SIG-M5 (cell line): ENCODE measurements at places on chromosomes 16 and 17.

- no peak for DNase-seq
These were observed 30.9 kb downstream of the PRPSAP2 start for GRCh38 chr17:18888766-18889290.

DNA sequence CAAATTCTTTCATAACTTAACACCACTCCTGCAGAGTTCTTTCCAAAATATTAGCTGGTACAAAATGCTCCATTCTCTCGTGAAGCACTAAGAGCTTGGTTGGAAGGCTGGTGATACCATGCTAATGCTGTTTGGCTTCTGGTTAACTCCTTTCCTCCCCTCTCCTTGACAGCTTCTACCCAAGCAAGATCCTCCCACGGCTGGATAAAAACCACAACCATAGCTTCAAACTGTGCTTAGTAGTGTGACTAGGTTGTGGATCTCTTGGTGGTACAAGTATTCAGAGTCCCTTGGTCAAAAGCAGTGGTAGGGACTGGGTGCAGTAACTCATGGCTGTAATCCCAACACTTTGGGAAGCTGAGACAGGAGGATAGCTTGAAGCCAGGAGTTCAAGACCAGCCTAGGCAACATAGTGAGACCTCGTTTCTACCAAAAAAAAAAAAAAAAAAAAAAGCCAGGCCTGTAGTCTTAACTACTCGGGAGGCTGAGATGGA, 2.3 kb downstream of the PHAF1 start:
- no peak for DNase-seq

DNA sequence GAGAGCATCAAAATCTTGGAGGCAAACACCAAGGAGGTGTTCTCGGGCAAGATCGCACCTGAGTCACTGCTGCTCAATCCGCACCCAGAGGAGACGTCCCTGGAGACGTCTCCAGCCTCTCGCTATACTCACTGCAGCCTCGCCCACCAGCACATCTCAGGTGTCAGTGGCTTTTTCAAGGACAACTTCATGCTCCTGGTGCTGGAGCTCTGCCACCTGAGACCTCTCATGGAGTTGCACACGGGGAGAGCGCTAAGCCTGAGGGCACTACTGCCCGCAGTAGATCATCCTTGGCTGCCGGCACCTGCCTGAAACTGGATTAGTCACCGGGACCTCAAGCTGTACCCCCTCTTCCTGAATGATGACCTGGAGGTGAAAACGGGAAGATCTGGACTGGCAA, 2.6 kb upstream of the MBTPS1 start:
- no peak for DNase-seq

- no peak for DNase-seq
These were observed 106.8 kb upstream of the SEC14L1 start for GRCh38 chr17:77033892-77034404.

DNA sequence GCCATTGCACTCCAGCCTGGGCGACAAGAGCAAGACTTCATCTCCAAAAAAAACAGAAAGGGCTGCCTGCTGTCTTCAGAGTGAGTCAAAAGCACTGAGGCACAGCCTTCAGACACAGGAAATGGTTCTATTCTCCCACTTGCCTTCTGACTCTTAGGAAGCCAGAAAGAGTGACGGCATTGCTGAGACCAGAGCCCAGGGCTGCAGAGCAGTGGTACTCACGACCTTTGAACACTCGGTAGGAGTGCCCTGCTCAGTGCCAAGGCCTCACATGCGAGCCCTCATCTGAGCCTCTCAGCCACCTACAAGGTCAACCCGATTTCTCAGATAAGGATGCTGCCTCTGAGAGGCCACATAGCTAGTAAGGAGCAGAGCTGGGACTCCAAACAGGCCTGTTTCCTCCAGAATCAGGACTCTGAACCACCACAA, 3.5 kb upstream of the ITGAE start:
- no peak for DNase-seq

- no peak for DNase-seq
These were observed 16.2 kb downstream of the DYNLRB2 start for GRCh38 chr16:80557037-80557436.

- no peak for DNase-seq
These were observed 60.6 kb downstream of the RAB11FIP4 start for GRCh38 chr17:31452101-31452500.

DNA sequence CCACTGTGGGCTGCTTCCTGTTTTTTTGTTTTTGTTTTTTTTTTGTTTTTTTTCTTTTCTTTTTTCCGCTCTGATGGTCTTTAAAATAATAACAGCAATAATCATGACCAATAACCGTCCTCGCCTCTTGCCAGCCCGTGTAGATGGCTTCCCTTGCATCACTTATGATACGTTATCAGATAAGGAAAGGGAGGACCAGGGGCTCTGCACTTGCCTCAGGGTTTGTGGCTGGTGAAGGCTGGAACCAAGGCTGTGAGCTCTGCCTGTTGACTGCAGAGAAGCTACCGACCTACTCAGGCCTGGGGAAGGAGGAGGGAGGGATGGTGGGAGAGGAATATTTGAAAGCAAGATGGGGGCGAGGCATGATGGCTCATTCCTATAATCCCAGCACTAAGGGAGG, 114.0 kb upstream of the SDK2 start:
- no peak for DNase-seq

DNA sequence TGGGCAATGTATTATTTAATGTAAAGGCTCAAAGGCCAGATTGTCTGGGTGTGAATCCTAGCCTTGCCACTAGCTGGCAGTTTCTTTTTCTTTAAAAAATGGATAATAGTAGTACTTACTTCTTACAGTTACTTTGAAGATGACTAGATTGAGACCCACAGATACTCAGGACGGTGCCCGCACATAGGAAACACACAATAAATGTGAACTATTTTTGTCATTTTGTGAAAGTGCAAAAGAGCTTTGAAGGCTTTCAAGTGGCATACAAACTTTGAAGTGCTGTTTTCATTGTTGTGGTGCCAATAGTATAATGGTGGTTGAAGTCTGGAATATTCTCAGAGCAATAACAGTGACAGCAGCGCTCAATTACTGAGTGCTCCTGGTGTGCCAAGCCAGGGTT, 63.6 kb downstream of the OTOA start:
- no peak for DNase-seq

- DNase-seq: peak; percentile 40
These were observed 14.4 kb upstream of the CDIPT start for GRCh38 chr16:29877266-29877961.

- no peak for DNase-seq
These were observed 16.7 kb downstream of the C16orf54 start for GRCh38 chr16:29729116-29729521.

DNA sequence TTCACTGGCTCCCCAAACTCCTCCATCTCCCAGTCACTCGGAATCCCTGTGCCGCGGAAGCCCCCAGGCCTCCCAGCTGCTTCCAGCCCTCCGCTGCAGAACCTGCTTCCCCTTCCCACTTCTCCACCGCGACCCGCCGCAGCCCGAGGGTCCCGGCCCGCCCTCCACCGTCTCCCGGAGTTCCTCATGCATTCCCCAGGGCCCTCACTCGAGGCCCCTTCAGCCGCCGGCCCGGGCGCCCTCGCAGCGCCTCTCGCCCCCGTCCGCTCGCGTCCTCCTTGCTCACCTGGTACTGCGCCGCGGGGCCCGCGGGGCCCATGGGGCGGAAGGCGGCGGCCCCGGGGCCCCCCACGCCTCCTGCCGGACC, 329 bp downstream of the SMARCD2 start:
- DNase-seq: no peak

DNA sequence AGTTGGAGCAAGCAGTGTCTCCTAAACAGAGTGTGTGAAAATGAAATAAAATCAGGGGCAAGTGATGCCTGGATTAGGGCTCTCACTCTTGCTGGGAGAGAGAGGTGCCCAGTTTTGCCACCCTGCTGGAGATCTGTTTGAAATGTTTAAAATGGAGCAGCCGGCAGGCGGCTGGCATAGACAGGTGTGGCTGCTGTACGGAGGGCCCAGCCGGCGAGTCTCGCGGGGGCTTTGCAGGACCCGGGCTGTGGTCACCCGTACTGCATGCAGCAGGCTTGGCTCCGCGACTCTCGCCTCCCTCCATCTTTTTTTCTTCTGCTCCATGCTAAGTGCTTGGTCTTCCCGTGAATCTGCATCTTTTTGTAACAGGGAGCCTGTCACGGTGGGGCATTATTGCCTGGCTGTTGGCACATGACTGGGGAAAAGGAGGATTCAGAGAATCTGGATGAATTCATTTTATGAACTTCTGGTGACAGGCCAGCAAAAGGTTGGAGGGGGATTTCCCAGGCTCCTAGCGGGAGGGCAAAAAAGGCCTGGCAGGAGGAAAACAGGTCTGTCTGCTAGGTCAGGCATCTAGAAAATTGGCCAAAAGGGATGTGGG, 1.8 kb downstream of the ZNRF1 start:
- DNase-seq: no peak

DNA sequence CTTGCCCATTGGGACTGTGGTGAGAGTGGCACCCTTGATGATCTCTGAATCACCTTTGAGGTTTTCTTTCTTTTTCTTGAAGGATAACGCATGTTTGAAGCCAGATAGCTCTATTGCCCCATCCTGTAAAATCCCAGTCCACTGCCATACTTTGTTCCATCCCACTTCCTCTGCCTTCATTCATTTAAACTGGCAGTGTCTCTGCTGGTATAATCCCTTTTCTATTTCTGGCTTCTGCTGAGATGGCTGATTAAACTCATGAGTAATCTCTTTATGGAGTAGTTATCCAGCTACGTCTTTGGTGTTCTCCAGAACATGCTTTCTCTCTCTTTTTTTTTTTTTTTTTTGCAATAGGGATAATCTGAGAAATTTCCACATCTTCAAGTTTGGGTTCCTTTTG, 656.5 kb upstream of the SALL1 start:
- no peak for DNase-seq

- DNase-seq: no peak
These were observed 32.2 kb downstream of the TEX2 start for GRCh38 chr17:64230791-64231408.

DNA sequence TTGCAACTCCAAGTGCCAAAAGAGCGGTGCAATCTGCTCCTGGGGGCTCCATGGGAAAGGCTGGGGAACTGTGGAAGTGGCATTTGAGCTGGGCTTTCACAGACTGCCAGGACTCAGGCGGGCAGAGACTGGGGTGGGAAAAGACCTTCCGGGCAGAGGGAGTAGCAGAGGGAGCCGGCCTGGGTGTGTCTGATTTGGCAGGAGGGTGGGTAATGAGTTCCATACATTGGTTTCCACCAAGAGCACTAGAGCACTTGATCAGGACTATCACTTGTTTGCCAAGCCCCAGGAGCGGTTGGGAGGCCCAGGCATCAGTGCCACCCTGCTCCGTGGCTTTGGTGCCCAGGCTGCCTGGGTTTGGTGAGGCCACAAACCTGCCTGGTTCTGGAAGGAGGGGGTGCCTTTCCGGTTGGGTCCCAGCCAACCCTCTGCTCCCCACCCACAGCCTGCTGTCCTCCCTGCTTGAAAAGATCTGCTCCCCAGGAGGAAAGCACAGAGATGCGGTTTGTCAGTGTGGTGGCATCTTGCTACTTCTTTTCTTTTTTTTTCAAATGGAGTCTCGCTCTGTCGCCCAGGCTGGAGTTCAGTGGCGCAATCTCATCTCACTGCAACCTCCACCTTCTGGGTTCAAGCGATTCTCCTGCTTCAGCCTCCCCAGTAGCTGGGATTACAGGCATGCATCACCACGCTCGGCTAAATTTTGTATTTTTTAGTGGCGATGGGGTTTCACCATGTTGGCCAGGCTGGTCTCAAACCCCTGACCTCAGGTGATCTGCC, 3.5 kb upstream of the TRIM47 start:
- DNase-seq: no peak

DNA sequence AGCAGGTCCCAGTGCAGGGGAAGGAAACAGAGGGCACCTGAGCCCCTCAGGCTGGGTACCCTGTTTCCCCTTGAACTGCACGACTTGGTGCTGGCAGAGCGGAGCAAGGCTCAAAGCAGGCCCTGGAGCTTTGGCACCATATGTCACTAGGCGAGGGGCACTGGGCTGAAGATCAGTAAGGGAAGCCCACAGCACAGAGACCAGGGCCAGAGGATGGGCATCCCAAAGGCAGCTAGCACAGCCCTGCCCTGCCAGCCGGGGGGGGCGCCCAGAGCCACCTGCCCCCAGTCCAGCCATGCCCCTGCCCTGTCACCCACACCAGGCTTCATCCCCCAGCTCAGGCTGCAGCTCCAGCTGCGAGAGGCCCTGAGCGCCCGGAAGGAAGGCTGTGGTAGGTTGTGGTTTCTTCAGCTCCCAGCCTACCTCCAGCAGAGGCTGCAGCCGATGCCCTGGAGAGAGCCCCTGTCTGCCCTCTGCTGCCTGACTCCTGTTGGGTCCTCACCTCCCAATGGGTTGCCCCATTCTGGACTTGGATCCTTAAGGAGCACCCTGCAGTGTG, 10.9 kb downstream of the NHERF1 start:
- no peak for DNase-seq

DNA sequence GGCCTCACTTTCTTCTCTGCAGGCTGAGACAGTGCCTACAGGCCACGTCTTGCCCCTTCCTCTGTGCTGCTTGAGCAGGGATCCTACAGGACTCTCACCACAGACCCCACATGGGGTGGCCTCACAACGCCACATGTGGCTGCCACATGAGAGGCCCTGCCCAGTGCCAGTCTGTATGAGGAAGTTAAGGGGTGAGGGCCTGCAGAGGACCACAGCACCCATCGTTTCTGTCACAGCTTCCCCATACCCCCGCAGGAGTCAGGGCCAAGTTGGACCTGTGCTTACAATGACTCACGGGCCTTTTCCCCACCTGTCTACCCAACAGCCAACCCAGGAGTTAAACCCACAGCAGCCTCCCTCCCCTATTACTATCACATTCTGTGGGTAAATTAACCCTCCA, 2.9 kb upstream of the GSDMB start:
- no peak for DNase-seq

DNA sequence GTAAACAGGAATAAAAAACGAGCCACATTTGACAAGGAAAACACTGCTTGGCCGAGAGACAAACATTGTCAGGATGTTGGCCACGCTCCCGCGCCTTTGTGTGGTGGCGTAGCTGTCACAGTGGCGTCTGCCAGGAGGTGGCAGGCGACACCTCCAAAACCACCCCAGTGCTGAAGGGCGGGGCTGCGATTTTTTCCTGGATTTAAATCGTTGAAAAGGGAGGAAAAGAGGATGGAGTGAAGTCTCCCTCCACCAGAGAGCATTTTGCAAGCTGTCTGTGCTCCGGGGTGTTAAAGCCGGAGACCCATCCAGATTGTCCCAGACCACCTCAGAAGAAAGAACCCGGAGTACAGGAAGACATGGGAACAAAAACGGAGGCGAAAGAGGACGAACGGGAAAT, 12.7 kb downstream of the MRM3 start:
- DNase-seq: no peak

DNA sequence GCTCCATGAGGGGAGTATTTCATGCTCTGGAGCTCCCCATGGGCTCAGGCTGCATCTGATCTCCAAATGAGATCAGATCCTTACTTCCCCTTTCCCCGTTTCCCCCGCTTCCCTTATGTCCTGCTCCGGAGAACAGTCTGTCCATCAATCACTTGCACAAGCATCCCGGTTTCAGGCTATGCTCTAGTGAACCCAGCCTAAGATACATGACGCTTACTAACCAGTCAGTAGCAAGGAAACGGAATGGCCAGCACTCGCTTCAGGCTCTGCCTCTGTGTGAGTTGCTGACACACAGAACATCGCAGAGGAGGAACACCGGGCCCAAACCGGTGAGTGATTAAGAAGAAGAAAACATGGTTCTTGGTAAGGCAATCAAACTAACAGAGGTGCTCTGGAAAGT, 9.4 kb upstream of the ATP5MC1 start:
- DNase-seq: no peak
